ENCODE measurements at places on chromosomes 5 and 9.
A peak's percentile ranks its signal among the peaks of the same experiment; 100 is the strongest.

DNA sequence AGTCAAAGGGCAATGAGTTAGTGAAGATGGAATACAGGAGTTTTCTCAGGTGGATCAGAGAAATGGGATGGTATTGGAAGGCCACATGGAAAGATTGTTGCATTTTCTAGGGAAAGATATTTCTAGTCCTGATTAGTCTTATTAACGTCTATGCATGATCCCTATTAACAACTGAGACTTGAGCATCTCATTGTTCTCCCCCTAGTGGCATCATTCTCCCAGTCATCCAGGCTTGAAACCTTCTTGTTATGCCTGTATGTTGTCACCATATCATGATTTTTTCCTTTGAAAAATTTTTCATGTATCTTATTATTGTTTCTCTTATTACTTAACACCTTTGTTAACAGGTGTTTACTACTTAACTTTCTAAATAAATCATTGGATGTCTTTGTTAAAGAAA, 34.4 kb downstream of the KIF2A start:
- DNase-seq: peak; percentile 51

- DNase-seq: no peak
Observed at GRCh38 chr5:126376443-126376842, 46.8 kb upstream of the GRAMD2B start.

GRCh38 chr5:124053340-124053739, 541.4 kb downstream of the CSNK1G3 start:
- no peak for DNase-seq

GRCh38 chr9:21674894-21675293, 127.5 kb upstream of the MTAP start:
- DNase-seq: no peak

DNA sequence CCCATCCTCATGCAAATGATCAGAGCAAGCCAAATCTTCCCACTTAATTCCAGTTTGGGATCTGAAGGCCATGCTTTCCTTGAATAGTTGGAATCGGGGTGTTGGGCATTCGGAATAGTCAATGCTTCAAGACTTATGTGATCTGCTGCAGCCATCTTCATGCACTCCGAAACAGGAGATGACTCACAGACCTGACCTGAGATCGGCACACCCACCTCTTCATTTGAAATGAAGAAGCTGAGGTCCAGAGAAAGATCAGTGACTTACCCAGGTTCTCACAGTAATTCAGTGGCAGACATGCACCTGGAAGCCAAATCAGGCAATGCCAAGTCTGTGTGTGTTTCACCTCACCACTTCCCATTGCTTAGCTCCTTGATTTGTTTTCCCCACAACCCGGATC, 33.0 kb downstream of the FOXD1 start:
- DNase-seq: no peak

GRCh38 chr5:138065102-138065501, 18.7 kb upstream of the WNT8A start:
- peak; percentile 13 for DNase-seq

GRCh38 chr9:33480106-33480505, 6.4 kb upstream of the NOL6 start:
- no peak for DNase-seq

- DNase-seq: no peak
Observed at GRCh38 chr5:165874851-165875250, 2369.4 kb downstream of the MAT2B start.

DNA sequence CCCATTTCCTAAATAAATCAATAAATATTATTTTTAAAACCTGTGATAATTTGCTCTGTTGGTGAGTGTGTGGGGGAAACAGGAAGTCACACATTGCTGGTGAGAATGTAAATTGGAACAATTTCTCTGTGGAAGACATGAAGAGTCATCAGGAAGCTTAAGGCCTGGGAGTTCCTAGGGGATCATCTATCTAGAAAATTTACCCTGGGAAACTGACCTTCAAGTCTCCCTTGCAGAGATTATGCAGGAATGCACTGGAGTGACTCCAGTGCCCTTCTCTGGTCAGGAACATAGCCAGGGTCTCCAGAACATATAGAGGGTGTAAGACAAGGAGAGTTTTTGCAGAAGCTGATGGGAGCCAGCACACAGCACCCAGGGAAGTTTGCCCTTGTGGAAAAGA, 13.0 kb upstream of the GCNT1 start:
- DNase-seq: no peak

GRCh38 chr5:108196276-108196675, 185.6 kb downstream of the FBXL17 start:
- DNase-seq: no peak

DNA sequence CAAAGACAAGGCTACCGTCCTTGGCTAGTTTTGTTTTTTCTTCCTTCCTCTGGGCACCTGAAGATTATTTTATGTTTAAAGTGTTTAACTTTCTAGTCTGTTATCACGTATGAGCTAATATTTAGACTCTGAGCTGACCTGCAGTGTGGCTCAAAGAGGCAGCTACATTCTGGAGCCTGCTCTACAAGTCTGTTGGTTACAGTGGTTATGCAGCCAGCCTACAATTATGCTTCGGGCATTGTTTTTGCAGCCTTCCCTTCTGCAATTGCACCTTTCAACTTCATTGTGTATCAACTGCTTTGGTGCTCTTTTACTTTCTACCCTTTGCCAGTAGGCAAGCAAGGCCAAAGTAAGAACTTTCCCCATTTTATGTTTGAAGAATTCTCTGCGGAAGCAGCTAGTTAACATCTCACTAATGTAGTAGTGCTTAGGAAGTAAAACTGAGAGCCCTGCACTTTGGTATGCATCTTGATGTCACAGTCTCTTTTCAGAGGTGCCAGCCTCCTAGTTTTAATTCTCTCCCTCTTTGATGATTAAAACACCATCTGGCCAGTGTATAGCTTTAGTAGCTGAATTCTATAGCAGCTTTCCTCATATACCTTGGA, 322.1 kb downstream of the FAM170A start:
- no peak for DNase-seq

DNA sequence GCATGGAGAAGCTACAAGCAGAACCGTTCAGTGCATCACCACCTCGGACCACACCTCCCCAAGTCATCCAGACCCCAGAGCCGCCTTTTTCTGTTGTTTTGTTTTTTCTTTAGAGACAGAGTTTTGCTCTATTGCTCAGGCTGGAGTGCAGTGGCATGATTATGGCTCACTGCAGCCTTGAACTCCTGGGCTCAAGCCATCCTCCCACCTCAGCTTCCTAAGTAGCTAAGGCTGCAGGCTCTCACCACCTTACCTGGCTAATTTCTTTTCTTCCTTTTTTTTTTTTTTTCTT, 13.5 kb upstream of the SFXN1 start:
- no peak for DNase-seq

DNA sequence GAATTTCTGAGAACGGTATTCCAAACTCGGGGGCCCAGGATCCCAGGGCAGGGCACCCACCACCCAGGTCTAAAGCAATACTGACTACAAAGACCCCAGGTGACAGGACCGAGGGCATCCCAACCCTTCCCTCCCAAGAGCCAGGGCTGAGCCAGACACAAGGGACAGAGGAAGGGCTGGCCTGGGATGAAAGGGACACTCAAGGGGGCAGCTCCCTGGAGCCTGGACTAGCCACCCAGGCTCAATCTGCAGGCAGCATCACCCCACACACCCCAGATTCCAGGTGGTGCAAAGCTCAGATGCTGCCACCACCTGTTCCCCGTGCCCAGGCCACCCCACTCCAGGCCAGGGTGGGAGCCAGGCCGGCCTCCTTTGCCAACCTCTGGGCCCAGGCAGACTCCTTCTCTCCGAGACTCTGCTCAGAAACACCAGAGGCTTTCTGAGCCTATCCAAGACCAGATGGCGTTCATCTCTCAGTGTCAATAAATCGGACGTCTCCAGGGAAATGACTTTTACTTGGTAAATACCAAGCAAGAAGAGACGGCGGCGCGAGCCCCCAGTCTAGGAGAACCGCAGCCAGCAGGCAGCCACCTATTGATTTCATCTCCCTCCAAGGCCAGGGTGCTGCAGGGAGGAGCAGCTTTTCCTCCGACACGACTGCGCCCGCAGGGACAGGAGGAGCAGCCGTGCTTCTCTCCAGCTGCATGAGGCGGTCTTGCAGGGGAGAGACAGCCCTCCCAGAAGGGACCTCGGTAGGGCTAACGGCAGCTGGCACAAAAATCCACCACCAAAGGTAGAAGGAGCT, 94.1 kb upstream of the ADAMTS2 start:
- no peak for DNase-seq

GRCh38 chr5:149240354-149240998, 31.2 kb upstream of the AFAP1L1 start:
- no peak for DNase-seq

DNA sequence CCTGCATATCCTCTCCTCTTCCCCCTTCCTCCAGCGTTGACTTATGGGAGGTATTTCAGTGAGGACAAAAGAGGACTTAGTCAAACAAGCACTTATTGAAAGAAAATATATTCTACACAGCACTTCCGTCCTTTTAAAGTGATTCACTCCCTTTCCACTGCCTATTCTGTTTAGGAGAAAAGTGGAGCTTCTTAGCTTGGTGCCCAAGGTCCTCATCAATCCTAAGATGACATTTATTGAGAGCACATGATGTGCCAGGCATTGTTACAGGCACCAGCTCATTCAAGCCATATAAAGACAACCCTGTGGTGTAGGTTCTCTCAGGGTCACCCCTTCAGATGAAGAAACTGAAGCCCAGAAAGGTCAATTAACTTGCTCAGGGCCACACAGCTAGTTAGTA, 95.9 kb downstream of the KCNIP1 start:
- no peak for DNase-seq

- no peak for DNase-seq
Observed at GRCh38 chr5:51411921-51412325, 28.7 kb downstream of the ISL1 start.

- DNase-seq: no peak
Observed at GRCh38 chr9:92725766-92726165, 38.9 kb downstream of the BICD2 start.

- DNase-seq: peak; percentile 26
Observed at GRCh38 chr5:32794086-32794485, 83.0 kb downstream of the NPR3 start.

DNA sequence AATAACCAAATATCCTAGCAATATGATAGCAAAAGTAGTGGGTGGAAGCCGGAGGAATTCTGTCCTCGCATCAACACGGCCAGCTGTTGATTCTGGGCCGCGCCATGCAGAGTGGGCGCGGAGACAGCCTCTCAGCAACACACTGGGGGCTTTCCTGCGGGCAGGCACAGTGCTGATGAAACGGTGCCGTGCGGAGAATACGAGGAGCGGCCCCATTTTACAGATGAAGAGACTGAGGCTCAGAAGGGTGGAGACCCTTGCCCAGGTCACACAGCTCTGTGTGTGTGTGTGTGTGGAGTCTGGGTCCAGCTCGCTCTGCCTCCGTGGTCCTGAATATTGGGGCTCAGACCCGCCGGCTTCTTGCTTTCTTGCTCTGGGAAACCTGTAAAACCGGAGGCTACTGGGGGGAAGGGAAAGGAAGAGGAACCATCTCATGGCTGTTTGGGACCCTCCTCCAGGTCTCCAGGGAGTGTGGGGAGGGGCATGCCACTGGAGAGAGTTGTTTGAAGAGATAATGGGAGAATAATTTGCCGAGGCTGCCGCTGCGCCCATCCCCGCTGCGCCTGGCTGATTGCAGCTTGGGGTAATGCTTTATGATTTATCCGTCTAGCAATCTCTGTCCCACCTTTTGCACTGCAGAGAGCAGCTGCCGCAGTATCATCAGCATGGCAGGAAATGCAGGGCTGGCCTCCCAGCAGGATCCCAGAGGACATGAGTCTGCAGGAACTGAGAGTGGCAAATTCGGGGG, 36.6 kb downstream of the NCS1 start:
- DNase-seq: no peak

- peak; percentile 41 for DNase-seq
Observed at GRCh38 chr5:92309336-92309991, 926.3 kb upstream of the ARRDC3 start.

DNA sequence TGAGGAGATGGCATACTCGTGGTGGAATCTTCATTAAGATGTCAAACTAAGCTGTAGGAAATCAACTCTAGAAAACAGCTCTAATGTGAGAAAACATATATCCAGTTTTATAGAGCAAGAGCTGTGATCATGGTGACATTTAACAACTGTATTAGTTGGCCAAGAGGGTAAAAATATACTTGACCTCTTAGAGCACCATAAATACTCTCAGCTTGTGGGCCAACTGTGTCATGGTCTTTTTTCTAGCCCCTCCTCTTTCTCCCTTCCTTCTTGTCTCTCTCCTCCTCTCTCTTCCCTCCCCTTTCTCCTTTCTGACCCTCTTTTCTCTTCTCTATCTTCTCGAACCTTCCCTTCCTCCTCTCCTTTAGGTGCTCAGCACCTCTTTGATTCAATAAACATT, 54.7 kb downstream of the TMC1 start:
- DNase-seq: no peak
